Activated T-helper 1 cell treated with Interleukin-2 at 50 U/mL for 16 hours (primary cell): ENCODE measurements at places on chromosomes 3 and 15.

DNA sequence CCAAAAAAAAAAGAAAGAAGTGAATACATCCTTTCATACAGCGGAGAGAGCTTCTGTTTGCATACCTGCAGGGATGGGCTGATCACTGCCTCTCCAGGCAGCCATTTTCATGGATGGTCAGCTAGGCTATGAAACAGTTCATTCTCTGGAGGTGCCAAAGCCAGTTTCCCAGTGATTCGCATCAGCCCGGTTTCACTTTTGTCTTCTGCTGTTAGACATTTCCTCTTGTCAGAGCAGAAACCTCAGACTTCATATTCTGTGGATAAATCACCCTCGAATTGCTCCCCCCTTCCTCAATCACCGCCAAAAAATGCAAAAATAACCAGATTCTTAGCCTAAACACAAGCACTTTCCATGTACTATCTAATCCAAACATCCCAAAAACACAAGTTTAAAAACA lies 225.6 kb downstream of the ADAMTS9 start:
- no peak for DNase-seq

- DNase-seq = no peak
Measured at GRCh38 chr15:93060336-93061248, 28.4 kb downstream of the RGMA start.

- no peak for DNase-seq
Measured at GRCh38 chr3:142226474-142226873, 1.1 kb upstream of the GK5 start.

DNA sequence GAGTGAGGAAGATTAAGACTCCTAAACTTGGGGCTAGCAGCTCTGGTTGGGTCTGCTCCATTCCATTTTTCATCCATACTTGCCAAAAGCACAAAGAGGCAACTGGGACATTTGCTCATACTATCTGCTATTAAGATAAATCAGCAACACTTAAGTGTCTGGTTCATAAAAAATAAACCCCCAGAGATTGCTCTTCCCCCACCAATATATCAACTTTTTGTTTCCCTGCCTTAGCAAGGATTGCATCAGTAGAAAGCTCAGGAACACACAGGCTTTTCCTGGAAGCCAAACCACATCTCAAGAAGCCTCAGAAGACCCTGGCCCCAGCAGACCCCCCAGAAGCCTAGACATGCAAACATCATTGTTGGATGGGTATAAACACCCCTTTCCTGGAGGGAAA lies 232.4 kb upstream of the WNT5A start:
- DNase-seq = no peak

DNA sequence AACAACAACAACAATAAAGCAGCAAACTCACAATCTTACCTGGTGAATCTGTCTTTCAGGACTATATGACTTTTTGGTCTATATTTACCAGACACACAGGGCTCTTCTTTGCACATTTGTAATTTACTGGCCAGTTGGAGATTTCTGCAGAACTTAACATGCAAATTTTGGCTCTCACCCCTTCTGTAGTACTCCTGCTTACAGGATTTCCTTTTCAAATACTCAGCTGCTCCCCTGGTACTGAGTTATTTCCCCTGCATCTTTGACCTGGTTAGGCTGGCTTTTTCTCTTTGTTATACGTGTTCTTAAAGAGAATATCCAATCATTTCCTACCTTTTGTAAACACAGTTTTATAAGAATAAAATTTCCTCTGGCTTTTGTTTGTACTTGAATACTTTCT lies 228.0 kb downstream of the MBNL1 start:
- DNase-seq = no peak

GRCh38 chr15:60936186-60936585 lies 292.9 kb downstream of the RORA start:
- no peak for DNase-seq
